ENCODE measurements at places on chromosomes 7 and 10.

- DNase-seq: no peak
Observed at GRCh38 chr7:117411539-117411938, 15.8 kb downstream of the ASZ1 start.

DNA sequence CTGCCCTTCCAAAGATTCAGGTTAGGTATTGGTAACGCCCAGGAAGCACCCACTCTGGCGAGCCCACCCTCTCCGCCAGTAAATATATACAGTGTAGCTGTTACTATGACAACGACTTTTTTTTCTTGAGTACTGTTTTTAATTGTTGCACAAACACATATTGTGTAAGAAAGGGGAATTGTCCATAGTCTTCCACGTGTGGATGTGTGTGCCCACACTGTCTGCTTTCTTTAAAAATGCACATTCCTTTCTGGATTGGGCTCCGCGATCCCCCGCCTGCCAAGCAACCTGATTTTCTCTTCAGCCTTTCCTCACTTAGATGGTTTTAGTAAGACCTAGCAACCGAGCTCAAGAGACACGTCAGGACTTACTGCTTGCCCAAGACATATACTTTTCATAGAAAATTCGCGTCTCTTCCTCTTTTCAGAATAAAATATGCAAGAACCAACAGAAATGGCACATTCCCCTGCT lies 247.8 kb downstream of the EBF3 start:
- DNase-seq: no peak

DNA sequence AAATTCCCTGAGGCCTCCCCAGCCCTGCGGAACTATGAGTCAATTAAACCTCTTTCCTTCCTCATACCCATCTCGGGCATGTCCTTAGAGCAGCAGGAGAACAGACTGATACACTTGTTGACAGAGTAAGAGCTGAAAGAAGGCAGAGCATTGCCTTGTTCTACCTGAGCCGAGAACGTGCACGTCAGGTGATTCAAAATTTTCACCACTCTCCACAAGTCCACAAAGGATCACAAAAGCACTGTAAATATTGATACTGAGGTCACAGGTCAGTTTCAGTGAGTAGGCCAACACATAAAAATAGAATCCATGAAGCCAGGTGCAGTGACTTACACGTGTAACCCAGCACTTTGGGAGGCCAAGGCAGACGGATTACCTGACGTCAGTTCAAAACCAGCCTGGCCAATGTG lies 27.8 kb downstream of the DCLRE1C start:
- no peak for DNase-seq

DNA sequence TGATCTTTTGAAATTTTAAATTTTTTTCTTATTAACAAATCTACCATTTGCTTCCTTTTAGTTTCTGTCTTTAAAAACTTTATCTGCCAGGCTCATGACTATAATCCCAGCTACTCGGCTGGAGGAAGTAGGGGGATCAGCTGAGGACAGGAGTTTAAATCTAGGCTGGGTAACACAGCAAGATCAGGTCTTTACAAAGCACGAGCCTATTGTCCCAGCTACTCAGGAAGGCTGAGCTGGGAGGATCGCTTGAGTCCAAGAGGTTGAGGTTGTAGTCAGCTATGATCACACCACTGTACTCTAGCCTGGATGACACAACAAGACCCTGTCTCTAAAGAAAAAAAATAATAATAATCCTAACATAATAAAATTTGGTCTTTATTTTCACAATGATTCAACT lies 17.5 kb downstream of the DPY19L1 start:
- DNase-seq: no peak

DNA sequence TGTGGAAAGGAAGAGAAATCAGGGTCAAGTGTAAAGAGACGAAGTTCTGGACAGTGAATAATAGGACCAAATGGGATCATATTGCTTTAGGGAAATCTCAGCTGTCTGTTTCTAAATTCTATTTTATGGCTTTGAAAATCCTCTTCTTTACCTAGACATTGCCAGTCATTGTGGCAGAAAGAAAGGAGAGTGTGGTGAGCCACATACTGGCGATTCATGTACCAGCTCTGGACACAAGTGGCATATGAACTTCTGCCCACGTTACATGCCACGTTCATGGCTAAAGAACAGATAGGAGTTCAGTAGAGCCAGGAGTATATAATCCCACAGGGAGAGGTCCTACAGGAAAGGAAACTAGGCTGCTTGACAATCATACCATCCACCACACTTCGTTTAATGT lies 28.0 kb downstream of the STARD3NL start:
- no peak for DNase-seq

GRCh38 chr7:134134004-134134403 lies 6.9 kb downstream of the LRGUK start:
- no peak for DNase-seq

GRCh38 chr7:18550574-18550973 lies 55.0 kb downstream of the HDAC9 start:
- DNase-seq: no peak

Data from CD4-positive, alpha-beta T cell treated with Interleukin-6 at 100 ng/mL for 8 hours (primary cell).